ENCODE measurements at places on chromosomes 3 and 15.

DNA sequence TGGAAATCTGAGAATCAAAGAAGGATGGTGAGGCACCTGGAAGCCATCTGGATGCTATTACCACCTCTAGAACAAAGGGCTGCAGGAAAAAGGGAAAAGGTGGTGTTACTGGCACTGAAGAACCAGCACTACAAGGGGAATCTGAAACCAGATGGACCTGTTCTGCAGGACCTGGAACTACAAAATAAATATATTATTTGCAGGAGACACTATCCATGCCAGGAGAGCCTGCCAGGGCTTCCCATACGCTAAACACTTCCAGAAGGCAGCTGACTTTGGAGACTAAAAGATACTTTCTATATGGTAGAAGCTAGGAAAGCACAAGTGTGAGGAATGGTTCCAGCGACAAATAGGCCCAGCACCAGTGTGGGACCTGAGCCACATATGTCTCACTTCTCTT is 83.4 kb upstream of the POU1F1 start:
- no peak for DNase-seq

GRCh38 chr3:58998476-58999117 is 51.2 kb downstream of the CFAP20DC start:
- DNase-seq = peak; percentile 52

DNA sequence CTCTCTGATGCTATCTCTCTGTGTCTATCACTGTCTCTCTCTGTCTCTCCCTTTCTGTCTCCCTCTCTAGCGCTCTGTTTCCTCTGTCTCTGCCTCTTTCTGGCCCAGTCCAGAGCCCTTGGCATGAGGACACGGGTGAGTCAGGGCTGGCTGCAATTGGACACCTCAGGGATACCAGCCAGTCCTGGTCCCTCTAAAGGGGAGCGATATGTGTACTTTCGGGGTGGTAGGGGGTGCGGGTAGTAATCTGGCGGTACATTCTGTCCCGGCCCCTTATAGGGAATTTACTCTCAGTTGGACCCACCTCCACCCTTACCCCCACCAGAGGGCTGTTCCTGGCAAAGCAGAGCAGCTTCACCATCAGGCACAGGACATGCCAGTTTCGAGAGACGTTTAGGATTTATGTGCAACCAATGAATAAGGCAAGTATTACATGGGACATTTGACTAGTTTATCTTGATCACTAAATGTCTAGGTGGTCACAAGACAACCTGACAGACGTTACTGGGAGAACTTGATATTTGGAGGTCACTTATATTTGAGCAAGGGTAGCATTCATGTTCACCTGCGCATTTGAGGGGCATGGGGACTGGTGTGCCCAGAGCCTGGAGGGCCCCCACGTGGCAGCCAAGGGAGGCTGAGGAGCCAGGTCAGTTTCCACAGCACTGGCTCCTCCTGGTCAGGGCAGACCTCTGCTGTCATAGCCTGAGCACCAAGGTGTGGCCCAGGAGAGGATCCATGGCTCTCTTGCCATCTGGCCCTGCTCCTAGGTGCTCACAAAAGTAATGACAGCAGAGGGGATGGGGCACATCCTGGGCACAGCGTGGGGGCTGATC is 256.1 kb downstream of the PLCL2 start:
- no peak for DNase-seq

DNA sequence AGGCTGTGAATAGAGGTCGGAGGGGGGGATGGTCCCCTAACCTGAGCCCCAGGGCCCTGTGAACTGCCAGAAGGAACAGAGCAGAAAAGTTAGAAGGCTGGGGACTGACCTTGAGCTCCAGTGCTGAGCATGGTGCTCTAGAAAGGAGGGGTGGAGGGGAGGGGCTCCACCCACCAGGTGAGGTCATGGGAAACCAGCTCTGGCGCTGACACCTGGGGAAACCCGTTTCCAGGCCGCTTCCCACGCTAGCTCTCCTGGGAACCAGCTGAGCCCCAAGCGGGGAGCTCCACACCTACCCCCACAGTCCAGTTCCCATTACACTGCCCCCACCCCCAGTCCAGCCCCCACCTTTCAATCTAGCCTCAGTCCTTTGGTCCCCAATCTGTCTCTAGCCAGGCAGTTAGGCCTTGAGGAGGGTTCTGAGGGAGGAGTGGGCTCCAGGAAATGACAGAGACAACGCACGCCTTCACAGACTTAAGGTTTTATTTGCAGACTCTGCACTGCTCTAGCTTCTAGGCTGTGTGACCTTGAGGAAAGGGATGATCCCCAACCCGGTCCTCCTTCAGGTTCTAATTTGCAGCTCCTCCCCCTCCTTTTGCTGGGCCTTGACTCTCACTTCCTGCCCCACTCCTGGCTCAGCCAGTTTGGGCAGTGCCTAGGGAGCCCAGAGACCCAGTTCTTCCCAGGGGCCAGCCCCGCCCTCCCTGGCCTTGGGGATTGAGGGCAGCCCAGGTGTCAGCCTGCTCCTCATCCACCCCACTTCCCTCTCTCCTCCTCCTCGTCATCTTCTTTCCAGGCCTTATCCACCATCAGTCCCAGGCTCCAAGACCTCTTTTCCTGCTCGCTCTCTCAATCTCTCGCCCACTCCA is 2.1 kb downstream of the RHOV start:
- no peak for DNase-seq

DNA sequence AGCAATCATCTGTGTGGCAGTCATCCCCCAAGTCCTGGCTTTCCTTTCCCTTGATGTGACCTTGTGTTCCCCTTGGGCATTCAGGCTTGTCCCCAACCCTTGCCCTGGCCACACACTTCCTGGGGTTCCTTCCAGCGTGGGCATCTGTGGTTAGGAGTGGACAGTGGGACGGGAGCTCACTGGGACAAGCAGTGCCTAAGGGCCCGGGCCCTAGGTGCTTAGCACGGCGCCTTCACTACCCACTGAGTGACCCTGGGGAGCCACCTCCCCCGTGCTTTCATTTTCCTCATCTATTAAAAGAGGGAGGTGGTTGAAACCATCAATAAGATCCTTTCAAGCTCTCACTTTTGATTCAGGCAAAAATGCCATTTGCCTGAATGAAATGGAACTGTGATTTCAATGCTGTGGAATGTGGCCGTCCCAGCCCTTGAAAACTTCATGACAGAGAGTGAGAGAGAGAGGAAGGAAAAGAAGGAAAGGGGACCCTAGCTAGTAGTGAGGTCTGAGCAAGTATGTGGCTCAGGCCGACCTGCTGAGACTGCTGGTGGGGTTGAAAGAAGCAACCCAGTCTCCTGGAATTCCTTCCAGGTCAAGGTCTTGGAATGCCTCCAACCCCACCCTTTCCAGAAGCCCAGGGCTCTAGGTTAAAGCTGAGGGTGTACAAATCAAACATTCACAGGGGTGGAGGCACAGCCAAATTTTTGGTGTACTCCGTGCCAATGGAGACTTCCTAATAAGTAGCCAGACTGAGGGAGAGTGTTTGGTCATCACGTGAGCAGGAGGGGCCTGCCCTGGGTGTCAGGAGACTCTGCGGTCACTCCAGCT is 302.9 kb downstream of the TLE3 start:
- no peak for DNase-seq

GRCh38 chr3:174199696-174200095 is 659.4 kb upstream of the NAALADL2 start:
- DNase-seq = no peak

GRCh38 chr3:13966302-13966701 is 86.4 kb upstream of the WNT7A start:
- no peak for DNase-seq

DNA sequence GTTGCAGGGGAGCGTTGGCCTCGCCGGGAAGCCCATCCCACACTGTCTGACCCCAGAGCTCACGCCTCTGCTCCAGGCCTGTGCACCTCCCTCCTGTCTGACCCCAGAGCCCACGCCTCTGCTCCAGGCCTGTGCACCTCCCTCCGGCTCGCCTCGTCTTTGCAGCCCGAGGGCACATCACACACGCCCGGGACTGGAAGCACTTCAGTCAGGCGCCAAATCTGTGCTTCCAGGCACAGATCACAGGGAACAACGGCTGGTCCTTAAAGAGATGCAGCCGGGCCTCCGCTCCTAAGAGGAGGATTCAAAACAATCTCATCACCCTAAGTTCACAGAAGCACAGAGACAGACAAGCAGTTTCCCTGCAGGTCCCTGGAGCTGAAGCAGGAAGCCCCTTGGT is 103.0 kb upstream of the RPL32 start:
- DNase-seq = no peak

GRCh38 chr3:182327196-182327681 is 466.1 kb upstream of the ATP11B start:
- DNase-seq = no peak

DNA sequence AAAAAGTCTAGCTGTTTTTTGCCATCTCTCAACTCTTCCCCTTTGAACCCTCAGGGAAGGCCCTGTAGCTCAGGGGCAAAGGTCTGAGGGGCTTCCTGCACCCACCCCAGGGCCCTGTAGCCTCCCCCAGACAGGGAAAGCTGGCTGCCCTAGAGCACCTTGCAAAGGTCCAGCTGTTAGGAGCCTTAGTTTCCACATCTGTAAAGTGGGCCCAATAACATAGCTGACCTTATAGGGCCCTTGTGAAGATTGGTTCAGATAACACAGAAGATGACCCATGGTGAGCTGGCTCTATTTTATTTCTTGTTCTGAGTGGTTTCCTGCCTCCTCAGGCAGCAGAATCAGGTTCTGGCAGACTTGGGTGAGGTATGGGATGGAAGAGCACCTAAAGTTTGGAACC is 55.2 kb upstream of the SMAD6 start:
- DNase-seq = no peak

DNA sequence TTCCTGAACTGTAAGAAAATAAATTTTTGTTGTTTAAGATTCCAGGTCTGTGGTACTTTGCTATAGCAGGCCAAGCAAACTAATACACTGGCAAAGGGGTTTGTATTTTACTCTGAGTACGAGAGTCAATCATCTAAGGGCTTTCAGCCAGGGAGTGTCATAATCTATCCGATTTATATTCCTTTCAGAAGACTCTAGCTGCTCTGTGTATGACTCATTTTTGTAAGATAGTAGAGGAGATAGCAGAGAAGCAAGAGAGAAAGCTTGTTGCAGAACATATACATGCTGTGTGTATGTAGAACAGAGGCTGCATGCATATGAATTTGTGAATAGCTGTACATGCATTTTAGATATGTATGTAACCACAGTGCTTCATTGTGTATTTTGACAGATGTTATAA is 577.9 kb upstream of the EPHA6 start:
- no peak for DNase-seq

- DNase-seq = no peak
These were observed 445.9 kb downstream of the UNC13C start for GRCh38 chr15:54424171-54424570.

GRCh38 chr3:190863119-190863465 is 598 bp upstream of the GMNC start:
- no peak for DNase-seq

GRCh38 chr3:194112120-194113106 is 23.5 kb upstream of the HES1 start:
- no peak for DNase-seq

- DNase-seq = no peak
These were observed 1.9 kb downstream of the RUBCN start for GRCh38 chr3:197734667-197735318.

- DNase-seq = no peak
These were observed 86.9 kb upstream of the SATB1 start for GRCh38 chr3:18512007-18512406.

GRCh38 chr15:67175643-67176071 is 78.8 kb downstream of the AAGAB start:
- no peak for DNase-seq

DNA sequence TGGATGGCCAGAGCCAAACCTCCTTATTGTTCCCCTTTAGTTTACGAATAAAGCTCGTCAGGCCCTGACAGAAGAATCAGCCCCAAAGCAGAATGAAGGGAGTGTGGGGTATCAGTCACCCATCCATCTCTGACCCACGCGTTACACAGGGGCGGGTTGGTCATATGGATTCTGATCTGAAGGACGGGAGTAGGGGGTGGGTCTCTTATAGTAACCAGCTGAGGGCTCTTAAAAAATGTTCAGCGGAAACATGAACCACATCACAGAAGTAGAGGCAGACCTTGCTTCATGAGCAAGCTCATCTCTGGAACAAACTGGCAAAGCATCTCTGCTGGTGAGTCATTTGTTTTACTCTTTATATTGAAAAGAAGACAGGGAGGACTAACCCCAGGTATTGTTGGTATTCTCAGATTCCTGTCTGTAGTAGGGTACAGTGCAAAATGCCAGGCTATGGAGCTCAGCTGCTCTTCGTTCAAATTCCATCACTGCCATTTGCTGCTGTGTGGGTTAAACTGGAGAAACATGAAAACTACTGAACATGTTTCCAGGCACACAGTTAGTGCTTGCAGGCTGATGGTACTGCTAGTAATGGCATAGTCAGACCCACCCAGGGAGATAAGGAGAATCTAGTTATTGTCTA is at the start of gene CXCR6:
TSS of gene CXCR6 (plus strand) at position 258 of the 640 bp plus-strand sequence. CDS start 3,018 bp downstream, outside the sequence.
- no peak for DNase-seq

- no peak for DNase-seq
These were observed 8.9 kb downstream of the ABHD17C start for GRCh38 chr15:80703965-80704364.

- peak; percentile 48 for DNase-seq
These were observed 615 bp downstream of the VPS18 start for GRCh38 chr15:40894681-40895448.

GRCh38 chr15:77160562-77161478 is 89.9 kb upstream of the TSPAN3 start:
- no peak for DNase-seq

GRCh38 chr3:194540274-194540905 is 53.6 kb upstream of the ATP13A3 start:
- DNase-seq = no peak

GRCh38 chr15:42070976-42071350 is 23.4 kb downstream of the PLA2G4D start:
- DNase-seq = no peak

DNA sequence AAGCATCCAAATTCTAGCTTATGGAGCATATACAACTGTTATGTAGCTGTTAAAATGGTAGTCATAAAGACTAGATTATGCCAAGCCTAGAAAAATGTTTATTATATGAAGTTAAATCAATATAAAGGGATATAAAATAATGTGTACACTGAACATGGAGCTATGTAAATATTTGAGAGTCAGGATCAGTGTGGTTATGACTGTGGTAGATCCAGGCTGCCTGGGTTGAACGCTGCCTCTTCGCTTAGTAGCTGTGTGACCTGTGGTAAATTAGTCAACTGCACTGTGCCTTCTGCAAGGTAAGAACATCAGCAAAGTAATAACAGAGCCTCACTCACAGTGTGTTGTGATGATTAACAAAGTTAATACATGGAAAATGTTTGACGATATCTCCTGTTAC is 212.2 kb downstream of the RBMS3 start:
- DNase-seq = no peak

DNA sequence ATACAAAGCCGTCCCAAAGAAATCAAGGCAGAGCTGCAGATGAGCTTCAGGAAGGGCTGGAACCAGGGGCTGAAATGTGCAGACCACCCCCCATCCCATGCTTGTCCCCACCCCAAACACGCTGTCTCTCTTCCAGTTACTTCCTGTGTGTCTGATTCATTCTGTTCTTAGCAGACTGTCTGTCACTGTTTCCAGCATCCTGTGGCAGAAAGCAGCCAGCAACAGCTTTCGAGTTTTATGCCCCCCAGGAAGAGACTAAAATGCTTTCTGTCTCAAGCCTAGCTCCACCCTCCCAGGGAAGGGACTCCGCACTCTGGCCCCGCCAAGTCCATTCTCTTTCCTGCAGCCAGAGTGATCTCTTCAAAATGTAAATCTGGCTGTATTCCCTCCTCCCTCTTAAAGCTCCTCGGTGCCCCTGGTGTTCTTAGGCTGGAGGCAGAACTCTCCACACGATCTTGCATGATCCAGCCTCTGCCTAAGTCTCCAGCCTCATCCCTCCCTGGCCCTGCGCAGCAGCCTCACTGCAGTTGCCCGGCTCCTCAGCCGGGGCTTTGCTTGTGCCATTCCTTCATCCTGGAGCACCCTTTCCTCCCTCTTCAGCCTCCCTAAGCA is 41.5 kb downstream of the HRH1 start:
- peak; percentile 62 for DNase-seq

- no peak for DNase-seq
These were observed 20.4 kb downstream of the SEC61A1 start for GRCh38 chr3:128072454-128073184.

All from T-helper 1 cell (primary cell).